NCI-H774 (cell line): ENCODE measurements at places on chromosomes 6 and 20.

GRCh38 chr6:170405311-170405975 is 98.9 kb downstream of the FAM120B start:
- no peak for DNase-seq

DNA sequence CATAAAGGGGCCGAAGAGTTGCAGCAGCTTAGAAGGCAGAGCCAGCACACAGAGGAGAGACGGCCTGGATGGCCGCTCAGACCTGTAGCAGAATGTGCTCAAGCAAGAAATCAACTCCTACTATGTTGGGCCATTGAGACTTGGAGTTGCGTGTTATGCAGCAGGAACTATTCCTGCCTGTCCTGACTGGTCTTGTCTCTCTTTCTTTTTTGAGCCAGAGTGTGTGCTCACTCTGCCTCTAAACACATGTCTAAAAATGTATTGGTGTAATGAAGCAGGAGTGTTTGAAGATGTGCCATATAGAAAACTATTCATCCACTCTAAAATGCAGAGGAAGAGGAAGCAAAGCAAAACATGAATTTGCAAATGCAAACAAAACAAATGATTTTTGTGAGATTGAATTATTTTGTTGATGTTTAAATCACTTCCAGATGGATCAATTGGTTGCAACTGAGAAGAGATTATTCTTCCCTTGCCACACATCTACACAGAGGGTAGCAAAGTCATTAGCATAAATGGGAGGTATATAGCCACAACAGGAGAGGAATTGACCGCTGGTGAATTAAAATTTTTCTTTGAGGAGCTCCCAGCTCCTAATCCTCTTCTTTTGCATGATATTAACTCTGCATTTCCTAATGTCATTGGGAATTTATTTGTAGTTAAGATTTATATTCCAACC is 20.4 kb upstream of the SYNJ2 start:
- DNase-seq = no peak

DNA sequence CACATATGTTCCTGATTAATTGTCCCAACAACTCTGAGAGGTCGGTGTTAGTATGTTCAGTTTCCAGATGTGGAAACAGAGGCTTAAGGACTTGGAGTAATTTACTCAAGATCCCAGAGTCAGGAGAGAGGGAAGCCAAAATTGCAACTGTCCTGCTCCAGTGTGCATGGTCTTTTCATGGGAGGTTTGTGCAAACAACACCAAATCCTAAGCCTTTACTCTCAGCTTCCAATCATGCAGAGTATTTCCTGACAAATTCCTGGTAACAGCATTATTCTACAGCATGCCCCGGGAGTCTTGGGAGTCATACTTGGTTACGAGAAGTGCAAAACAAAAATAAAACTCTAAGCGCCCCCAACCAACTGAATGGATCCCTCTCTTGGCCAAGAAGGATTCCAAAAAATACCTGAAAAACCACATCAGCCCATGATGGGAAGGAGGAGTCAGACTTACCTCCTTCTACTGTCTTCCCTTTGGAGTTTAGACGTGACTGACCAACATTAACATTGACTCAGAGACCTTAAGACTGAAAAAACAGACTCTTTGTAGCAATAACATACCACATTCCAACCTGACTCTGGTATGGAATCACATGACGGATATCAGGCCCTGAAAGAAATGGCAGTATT is 30.8 kb upstream of the PPP1R3G start:
- DNase-seq = no peak

- DNase-seq = peak; percentile 49
Measured at GRCh38 chr6:127459231-127459641, at the start of gene KIAA0408. KIAA0408 (minus strand) TSS chr6:127459389; CDS start chr6:127453981, 5,408 bp downstream.

DNA sequence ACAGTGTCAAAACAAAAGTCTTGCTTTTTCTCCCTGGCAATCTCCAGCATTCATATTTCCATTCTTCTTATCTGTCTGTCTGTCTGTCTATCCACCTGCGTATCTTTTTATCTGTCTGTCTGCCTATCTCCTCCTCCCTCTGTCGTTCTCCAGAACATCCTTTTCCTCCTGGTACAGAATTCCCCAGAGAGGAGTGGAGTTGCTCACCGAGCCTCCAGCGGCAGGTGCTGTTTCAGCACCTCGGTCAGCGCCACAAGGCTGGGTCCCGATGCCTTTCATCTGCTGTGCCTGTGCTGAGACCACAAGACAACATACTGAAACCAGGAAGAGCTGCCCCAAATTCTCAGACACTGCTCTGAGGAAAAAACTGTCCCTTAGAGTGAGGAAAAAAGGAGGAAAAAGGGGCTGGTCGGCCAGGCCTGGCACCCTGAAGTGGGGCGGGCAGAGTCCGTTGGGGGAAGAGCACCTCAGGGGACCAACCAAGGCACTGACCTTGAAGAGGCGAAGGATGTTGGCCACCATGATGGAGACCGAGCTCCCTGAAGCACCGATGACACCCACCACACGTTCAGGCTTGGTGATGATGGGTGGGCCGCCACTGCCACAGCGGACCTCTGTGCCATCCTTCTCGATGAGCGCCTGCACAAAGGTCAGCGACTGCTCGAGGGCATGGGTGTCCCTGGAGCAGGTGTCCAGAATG is 13.3 kb downstream of the GRM4 start:
- no peak for DNase-seq

GRCh38 chr20:1950836-1951235 is 43.0 kb downstream of the PDYN start:
- DNase-seq = no peak

GRCh38 chr6:51283723-51284355 is 465.2 kb downstream of the TFAP2B start:
- no peak for DNase-seq

GRCh38 chr6:43622541-43622940 is 6.5 kb downstream of the GTPBP2 start:
- no peak for DNase-seq
